A549 treated with DMSO at 1 μM for 4 hours (cell line): ENCODE measurements at places on chromosomes 6 and 20. TPM values are rescaled to one million over a fixed set of nuclear protein-coding genes. Genes with fewer than 3 reads are reported as not detected.

The PRSS16 gene
- 2.5 to 4.0 TPM (median 3.3 TPM) in 5 replicates for total RNA-seq

The DNAJC5 gene
- total RNA-seq: 26.4 to 31.6 TPM (median 31.2 TPM) in 5 replicates

The AIF1 gene
- total RNA-seq: not detected in 5 replicates

The GTSF1L gene
- not detected in 5 replicates for total RNA-seq

The COL9A3 gene
- 0.30 to 0.65 TPM (median 0.36 TPM) in 5 replicates for total RNA-seq

The KIF13A gene
- total RNA-seq: 20.8 to 25.6 TPM (median 24.7 TPM) in 5 replicates

The GSTA2 gene
- 0.06 to 0.17 TPM in 2 of 5 replicates, not detected in the others for total RNA-seq

The DEFB118 gene
- not detected in 5 replicates for total RNA-seq
